GM10248 (cell line): ENCODE measurements at places on chromosomes 3 and 15.

DNA sequence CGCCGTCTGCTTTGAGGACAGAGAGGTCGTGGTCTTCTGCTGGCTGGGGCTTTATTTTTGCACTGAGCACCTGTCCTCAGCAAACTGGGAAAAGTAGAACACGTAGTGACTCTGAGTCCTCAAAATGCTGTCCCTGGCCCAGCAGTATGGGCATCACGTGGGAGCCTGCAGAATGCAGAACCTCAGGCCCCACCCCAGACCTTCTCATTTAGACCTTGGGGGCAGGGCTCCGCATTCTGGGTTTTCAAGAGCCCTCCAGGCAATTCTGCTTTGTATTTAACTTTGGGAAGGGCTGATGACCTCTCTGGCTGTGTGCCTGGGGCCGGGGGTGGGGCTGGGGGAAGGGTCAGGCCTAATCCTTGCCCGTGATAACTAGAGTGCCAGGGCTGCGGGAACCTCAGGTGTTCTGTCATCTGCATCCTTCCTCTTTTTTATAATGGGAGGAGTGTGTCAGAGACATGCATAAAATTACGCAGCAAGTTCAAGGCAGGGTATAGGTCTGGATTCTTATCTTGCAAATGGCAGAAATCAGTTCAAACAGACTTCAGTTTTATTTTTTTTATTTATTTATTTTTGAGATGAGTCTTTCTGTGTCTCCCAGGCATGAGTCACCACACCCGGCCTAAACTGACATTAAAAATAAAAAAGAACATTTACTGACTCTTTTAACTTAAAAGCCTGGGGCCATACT, 11.1 kb downstream of the SLC6A6 start:
- DNase-seq = no peak

GRCh38 chr3:80395023-80395422, 627.2 kb upstream of the ROBO1 start:
- DNase-seq = no peak

- DNase-seq = no peak
Observed at GRCh38 chr3:42658771-42659390, 5.4 kb downstream of the ZBTB47 start.

DNA sequence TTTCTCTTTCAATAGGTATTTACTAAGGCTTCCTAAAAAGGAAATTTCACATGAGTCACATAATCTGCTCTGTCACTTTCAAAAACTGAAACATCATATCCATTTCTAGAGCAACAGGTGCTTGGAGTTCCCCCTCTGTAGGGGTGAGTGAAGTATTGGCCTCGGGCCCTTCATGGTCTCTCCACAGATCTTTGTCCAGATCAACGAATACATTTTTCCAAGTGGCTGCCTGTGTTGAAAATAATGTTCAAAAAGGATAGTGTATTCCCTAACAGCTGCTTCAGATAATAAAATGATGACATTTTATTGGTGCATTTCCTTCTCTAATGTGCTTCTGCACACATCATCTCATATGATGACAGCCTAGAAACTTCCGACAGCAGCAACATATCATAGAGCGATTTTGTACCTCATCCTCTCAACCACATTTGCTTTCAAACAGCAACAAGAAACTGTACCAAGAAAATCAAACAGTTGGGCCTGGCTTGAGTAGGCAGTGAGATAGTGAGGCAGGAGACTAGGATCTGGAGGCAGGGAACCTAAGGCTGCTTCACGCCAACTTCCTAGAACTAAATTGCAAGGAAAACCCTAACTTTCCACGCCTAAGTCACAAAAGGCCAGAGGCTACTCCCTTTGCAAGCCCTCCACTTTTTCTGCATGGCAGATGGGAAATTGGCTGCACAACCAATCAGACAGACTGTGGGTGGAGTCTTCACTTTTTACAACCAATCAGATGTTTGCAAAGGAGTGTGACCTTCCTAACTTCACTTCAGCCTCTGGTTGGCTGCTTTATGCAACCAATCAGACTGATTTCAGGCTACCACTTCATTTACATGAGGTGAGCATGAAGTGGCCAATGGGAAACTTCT, 340.2 kb downstream of the LRRC3B start:
- peak; percentile 36 for DNase-seq

GRCh38 chr3:149796026-149796425, 3.7 kb upstream of the ANKUB1 start:
- DNase-seq = no peak

GRCh38 chr3:138594150-138594934, at the start of gene CEP70:
Gene CEP70 (minus strand): TSS chr3:138594260. CDS start chr3:138572927, 21,333 bp downstream.
- DNase-seq = peak; percentile 82

DNA sequence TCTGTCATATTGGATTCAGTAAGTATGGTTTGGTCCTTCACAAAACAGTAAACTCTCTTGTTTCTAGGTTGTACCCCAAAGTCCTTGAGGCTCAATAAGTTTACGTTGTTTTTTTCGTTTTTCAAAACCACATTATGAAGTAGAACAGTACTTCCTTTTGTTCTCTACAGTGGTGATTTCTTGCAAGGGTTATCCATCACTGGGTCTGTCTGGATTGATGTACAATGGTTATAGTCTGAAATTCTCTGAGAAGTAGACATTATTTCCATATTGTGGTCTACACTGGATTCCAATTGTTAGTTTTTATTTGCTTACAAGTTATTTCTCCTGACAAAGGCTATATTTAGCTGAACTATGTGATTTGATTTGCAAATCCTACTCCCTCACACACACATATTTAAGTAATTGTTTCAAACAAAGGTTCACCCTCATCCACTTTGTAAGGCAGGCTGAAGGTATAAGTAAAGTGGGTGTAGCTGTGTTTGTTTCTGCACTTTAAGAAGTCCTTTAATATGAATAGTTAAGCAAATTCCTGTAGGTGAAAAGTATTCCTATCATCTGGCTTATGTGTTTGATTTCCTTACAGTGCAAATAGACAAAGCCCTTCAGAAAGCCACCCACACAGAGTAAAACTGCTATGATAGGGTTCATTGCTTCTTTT, 64.2 kb upstream of the MME start:
- DNase-seq = no peak

DNA sequence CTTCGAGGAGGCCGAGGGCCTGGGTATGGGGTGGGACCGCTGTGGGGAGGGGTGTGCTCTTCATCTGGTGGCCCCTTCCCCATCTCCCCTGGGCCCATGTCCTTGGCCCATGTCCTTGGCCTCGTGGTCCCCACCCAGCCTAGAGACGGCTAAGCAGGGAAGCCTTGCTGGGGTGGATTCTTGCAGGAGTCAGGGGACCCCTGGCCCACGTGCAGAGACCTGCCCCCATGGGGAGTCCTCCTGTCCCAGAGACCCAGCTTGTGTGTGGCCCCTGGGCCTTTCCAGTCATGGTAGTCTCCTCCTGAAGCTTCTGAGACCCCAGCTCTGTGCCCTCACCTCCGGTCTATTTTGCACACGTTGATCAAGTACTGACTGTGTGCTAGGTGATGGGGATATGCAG, 97.4 kb downstream of the TBC1D2B start:
- no peak for DNase-seq

GRCh38 chr3:140630366-140630765, 47.5 kb upstream of the TRIM42 start:
- no peak for DNase-seq

DNA sequence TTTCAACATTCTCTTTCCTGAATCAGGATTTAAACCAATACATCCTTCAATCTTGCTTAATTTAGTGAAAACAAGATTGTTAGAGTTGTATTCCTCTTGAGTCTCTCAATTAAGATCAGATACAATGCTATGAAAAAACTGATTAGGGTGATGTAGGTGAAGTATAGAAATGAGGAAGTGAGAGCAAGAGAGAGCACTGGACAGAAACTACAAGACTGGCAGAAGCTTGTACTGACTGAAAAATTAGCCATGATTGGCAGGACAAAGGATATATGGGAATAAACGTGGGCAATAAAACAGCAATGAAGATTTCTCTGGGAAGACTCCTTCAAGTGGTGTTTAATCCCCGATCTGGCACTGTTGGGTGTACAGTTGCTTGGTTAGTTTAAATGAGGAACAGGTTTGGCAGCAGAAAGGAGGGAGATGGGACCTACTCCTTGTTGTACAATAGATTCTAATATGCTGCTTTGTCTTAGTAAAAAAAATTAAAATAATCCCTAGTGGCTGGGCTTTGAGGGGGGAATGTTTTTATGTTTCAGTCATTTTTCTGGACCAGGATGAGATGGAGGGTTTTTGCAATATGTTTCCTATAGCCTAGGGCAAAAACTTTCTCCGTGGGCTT, 252.7 kb downstream of the SLC9A9 start:
- DNase-seq = peak; percentile 42

DNA sequence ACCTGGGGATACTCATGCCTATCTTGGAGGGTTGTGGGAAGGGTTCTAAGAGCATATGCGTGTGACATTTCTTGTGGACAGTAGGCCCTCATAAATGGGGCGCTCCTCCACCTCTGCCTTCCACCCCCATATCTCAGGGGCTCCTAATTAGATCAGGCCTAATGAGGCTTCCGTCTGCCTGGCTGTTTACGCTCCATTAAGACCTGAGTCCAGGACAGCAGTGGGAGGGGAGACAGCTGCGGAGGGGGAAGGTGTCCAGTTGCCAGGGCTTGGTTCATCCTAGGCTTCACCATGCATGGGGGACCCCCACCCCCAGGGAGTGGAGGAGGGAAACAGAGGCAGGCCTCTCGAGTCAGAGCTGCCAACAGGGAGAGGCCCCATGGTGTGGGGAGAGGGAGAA, 9.3 kb upstream of the LINGO1 start:
- no peak for DNase-seq

DNA sequence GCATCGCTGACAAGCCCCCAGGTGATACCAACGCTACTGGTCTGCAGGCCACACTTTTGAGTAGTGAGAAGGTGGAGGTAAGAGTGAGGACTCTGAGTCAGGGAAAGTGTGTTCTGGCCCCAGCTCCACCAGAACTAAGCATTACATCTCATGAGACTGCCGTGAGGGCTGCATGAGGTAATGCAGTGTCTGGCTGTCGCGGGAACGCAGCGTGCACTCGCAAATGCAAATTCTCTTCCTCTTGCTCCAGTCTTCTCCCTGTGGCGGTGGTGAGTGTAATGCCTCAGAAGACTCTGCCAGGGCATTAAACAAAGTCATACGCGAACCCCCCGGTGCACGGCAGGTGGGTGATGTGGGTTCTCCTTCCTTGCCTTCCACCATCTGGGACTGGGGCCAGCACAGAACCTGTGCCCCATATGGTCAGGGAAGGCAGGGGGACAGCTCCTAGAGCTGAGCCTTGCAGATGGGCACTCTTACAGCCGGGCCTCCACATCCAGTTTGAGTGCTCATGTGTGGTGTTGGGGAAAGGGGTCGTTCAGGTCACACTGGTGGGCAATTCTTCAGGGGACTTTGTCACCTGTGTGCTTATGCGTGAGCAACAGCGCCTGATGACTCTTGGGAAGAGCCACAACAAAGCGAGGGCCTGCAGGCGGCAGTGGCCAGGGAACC, 175.8 kb downstream of the XXYLT1 start:
- peak; percentile 77 for DNase-seq

DNA sequence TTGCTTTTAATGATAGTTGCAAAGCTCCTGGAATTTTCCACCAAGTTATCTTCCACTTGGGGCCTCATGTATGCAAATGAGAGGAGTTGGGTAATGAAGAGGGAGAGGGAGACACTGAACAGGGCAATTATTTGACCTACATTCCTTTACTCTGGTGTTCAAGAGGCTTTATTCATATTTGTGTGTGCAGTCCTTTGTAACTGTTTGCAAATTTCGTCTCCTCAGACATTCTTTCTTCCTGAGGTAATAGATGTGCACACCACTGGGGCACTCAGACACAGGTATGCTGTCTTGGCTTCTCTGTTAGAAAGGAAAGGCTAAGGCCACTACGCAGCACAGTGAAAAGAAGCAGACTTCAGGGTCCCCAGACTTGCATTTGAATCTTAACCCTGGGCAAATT, 189.7 kb upstream of the IL12A start:
- DNase-seq = no peak

GRCh38 chr15:62067448-62068044, 769 bp downstream of the C2CD4A start:
- no peak for DNase-seq

GRCh38 chr3:112505907-112506306, 6.6 kb upstream of the BTLA start:
- DNase-seq = no peak

DNA sequence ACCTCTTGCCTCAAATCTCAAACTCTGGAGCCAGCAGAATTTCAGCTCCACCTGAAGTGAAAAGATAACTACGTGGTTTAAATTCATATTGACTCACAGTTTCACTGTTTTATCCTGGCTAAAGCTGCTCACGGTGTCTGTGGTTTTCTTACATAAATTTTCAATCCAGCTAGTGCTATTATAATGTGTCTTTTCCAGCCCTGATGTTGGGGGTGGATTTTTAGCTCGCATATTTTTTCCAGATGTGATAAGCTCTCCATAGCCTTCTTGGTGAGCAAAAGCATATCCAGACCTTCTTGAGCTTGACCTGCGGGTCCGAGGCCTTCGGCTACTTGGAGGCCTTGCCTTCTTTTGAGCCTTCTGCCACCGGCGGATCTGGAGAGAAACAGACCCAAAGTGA, 239.3 kb downstream of the DTWD1 start:
- DNase-seq = no peak

DNA sequence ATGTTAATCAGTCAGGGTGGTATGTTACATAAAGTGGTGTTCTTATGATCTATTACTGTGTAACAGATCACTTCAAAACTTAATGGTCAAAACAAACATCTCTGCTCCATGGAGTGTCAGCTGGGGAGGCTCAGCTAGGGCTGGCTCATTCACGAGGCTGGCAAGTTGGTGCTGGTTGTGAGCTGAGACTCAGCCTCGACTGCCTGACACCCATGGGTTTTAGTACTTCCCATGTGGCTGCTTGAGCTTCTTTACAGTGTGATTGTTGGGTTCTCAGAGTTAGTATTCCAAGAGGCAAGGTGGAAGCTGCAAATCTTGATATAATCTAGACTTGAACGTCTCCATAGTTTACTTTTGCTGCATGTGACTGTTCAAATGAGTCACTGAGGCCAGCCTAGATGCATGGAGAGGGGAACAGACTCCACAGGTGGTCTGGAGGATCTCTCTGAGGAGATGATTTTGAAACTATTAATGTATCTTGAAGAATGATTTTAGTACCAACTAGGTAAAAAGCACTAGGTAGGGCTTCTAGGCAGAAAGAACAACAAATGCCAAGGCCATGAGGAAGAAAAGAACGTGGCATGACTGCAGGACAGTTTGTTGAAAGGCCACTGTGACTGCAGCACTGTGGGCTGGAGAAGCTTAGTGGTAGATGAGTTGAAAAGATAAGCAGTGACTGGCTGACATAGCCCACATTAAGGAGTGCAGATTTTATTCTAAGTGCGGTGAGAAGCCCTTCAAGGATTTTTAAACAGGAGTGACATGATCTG, 281.1 kb upstream of the PROK2 start:
- no peak for DNase-seq

- DNase-seq = no peak
Observed at GRCh38 chr15:81728726-81729125, 317.1 kb downstream of the MEX3B start.
